ENCODE measurements at places on chromosomes 11 and 22. TPM values are rescaled to one million over a fixed set of nuclear protein-coding genes. Genes with fewer than 3 reads are reported as not detected.

LARGE2 gene
- 33.7 TPM for total RNA-seq

- no peak overlapping the region for H3K4me3 ChIP-seq
- peaks cover 18% of the 10 kb centered on the region for H3K36me3 ChIP-seq
- H3K27ac ChIP-seq, result no peak overlapping the region
- H3K4me1 ChIP-seq, result peaks cover 37% of the 10 kb centered on the region
- no peak for DNase-seq
These were observed 36.4 kb downstream of the PITPNB start for GRCh38 chr22:27882507-27883290.

- H3K36me3 ChIP-seq, result no peaks in the 10 kb centered on the region
- no peak overlapping the region for H3K4me3 ChIP-seq
- no peak overlapping the region for H3K27ac ChIP-seq
These were observed 423.3 kb upstream of the CCDC90B start for GRCh38 chr11:83709434-83709833.

DNA sequence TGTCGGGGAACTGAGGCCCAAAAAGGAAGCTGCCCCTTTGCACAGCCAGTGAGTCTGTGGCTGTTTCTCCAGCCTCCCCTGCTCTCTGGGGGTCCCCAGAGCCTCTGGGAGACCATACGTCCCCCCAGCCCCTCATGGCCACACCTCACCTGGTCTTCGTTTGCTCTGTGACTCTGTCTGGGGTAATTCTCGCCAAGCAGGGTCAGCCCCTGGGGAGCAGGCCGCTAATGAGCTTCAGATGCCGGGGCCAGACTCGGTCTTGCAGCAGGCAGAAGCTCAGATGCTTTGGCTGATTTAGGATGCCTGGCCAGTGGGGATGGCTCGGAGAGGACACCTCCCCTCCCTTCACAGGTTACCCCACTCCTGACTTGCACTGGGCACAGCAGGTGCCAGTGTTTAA, 24.1 kb upstream of the WNT11 start:
- peaks cover 14% of the 10 kb centered on the region for H3K4me1 ChIP-seq
- no peaks in the 10 kb centered on the region for H3K36me3 ChIP-seq
- no peak overlapping the region for H3K27ac ChIP-seq
- H3K27me3 ChIP-seq, result no peaks in the 10 kb centered on the region
- no peak overlapping the region for H3K4me3 ChIP-seq

- peak overlapping the region; percentile 69 for H3K4me3 ChIP-seq
- peaks cover 17% of the 10 kb centered on the region for H3K36me3 ChIP-seq
- H3K4me1 ChIP-seq, result peaks cover 31% of the 10 kb centered on the region
- no peak for DNase-seq
- H3K27me3 ChIP-seq, result no peaks in the 10 kb centered on the region
- H3K27ac ChIP-seq, result no peak overlapping the region
These were observed 807 bp downstream of the TRIM3 start for GRCh38 chr11:6472934-6473333.

DNA sequence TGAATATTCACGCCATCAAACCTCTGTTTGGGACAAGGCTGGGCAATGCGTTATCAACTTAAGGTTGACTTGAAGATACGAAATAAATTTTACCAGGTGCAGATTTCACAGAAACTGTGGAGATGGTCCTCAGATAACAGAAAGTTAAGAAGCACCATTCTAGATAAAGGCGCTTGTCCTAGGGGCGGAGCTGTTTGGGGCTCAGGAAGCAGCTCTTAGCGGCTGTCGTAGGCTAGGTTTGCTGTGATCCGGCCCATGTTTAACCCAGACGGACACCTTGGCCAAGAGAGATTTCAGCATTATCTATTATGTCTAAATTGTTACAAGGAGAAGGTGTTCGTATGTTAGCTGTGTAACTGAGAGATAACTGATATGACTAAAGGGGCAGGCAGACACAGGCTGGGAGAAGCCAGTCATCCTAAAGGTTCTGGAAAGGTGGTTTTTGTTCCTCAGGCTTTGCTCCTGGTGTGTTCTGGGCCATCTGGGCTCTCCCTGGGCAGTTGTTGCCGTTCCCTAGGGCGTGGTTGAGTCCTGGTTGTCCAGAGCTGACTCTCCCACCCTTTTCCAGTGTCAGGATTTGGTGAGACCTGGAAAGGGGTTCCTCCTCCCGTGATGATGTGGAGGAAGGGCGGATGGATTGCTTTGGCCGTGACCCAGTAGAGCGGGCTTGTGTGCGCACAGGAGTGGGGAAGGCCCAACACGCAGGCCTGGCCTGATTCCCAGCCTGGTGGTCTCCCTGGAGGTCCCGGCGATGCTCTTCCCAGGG, 25.8 kb downstream of the TPCN2 start:
- H3K36me3 ChIP-seq, result peaks cover 55% of the 10 kb centered on the region
- H3K27ac ChIP-seq, result peak overlapping the region; percentile 46
- H3K27me3 ChIP-seq, result no peaks in the 10 kb centered on the region

DNA sequence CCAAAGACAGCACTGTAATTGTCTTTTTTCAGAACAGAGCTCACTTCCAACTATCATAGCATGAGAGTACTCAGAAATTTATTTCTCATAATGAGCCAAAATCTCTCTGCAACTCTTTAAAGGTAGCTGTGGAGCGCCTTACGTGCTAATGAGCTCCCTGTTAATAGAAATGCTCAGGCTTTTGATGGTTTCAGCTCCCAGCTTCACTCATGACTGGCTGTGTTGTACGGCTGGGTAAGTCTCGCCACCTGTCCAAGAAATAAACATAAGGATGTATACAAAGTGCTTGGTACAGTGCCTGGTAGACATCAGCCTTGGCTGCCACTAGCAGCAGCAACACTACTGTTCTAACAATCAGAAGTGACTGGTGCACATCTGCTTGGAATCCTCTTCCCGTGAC, 109.4 kb downstream of the LDLRAD3 start:
- no peaks in the 10 kb centered on the region for H3K27me3 ChIP-seq
- H3K27ac ChIP-seq, result no peak overlapping the region
- no peak for DNase-seq
- H3K4me1 ChIP-seq, result no peaks in the 10 kb centered on the region

CSNK2A3 gene
- 1.5 TPM for total RNA-seq

APBB1 gene
- total RNA-seq, result 18.3 TPM

DNA sequence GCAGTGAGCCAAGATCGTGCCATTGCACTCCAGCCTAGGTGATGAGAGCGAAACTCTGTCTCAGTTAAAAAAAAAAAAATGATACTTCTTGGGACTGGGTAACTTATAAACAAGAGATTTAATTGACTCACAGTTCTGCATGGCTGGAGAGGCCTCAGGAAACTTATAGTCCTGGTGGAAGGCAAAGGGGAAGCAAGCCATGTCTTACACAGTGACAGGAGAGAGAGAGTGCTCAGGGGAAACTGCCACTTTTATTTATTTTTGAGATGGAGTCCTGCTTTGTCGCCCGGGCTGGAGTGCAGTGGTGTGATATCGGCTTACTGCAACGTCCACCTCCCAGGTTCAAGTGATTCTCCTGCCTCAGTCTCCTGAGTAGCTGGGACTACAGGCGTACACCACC, 8.2 kb downstream of the SDF2L1 start:
- H3K4me3 ChIP-seq, result no peak overlapping the region
- peaks cover 21% of the 10 kb centered on the region for H3K4me1 ChIP-seq
- peaks cover 1% of the 10 kb centered on the region for H3K36me3 ChIP-seq

GRCh38 chr11:65540290-65541092, 15.6 kb downstream of the SCYL1 start:
- H3K27ac ChIP-seq, result peak overlapping the region; percentile 95
- H3K4me3 ChIP-seq, result peak overlapping the region; percentile 61
- H3K4me1 ChIP-seq, result peaks cover 33% of the 10 kb centered on the region
- H3K36me3 ChIP-seq, result peaks cover 35% of the 10 kb centered on the region

FREY1 gene
- total RNA-seq, result not detected

CLMP gene
- 26.9 TPM for total RNA-seq

GRCh38 chr11:27087432-27087831, 46.8 kb downstream of the BBOX1 start:
- DNase-seq, result no peak
- peak overlapping the region; percentile 45 for H3K27ac ChIP-seq
- H3K4me3 ChIP-seq, result no peak overlapping the region
- peaks cover 40% of the 10 kb centered on the region for H3K4me1 ChIP-seq
- no peaks in the 10 kb centered on the region for H3K36me3 ChIP-seq
- H3K27me3 ChIP-seq, result no peaks in the 10 kb centered on the region

DNA sequence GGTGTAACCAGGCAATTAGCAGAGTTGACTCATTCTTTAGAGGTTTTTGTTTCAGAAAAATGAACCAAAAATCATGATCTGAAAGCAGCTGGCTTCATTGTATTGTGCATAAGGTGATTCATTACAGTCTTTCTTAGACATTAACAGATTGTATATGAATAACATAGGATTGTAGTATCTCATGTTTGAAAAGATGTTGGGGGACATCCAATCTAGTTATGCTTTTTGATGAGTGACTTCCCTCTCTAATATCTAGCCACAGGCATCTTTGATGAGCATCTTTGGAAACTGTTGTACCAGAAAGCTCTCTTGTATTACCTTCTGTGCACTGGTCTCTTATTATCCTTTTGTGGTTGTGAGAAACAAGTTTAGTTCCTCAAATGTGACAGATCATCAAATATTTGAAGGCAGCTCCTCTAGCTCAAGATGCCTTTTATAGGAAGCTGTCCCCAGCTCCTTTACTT, 8.3 kb downstream of the GRK3 start:
- no peak for DNase-seq
- no peak overlapping the region for H3K27ac ChIP-seq
- no peaks in the 10 kb centered on the region for H3K27me3 ChIP-seq
- no peaks in the 10 kb centered on the region for H3K36me3 ChIP-seq
- H3K4me3 ChIP-seq, result no peak overlapping the region

CCDC134 gene
- 22.0 TPM for total RNA-seq

SHANK2 gene
- 13.9 TPM for total RNA-seq

GRCh38 chr11:60396799-60397198, 540 bp downstream of the MS4A14 start:
- no peaks in the 10 kb centered on the region for H3K36me3 ChIP-seq
- H3K4me1 ChIP-seq, result no peaks in the 10 kb centered on the region
- no peak overlapping the region for H3K27ac ChIP-seq
- no peaks in the 10 kb centered on the region for H3K27me3 ChIP-seq
- no peak overlapping the region for H3K4me3 ChIP-seq

- no peak overlapping the region for H3K4me3 ChIP-seq
- no peaks in the 10 kb centered on the region for H3K36me3 ChIP-seq
- no peaks in the 10 kb centered on the region for H3K27me3 ChIP-seq
- peaks cover 4% of the 10 kb centered on the region for H3K4me1 ChIP-seq
- H3K27ac ChIP-seq, result no peak overlapping the region
These were observed 39.0 kb downstream of the CWC15 start for GRCh38 chr11:94934362-94934761.

GRCh38 chr11:1882265-1883238, 9.1 kb downstream of the PRR33 start:
- peaks cover 42% of the 10 kb centered on the region for H3K36me3 ChIP-seq
- DNase-seq, result peak; percentile 86
- H3K27ac ChIP-seq, result peak overlapping the region; percentile 90
- H3K4me3 ChIP-seq, result no peak overlapping the region

DNA sequence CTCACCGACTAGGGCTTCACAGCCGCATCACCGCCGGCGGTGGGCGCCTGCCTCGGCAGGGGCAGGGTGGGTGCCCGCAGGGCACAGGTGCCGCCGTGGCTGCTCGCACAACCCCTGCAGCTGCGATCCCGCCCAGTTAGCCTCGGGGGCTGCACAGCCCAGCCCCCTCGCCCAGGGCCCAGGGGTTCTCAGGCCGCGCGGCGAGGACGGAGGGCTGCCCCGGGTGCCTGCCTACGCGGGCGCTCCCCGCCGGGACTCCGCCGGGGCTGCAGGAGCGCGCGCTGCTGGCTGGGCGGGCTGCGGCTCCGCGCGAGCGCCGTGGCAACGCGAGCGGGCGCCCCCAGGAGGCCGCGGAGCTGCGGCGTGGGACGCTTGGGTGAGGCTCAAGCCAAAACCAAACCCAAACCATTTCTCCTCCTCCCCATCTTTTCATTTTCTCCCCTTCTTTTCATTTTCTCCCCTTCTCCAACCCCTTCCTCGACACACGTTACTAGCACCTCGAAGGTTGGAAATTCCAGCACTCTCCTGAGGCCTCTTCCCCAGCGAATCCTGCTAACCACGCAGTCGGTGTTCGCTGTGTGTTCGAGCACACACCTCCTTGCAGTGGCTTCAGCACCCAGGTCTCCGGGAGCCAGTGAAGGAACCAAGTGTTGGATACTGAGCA, at the start of gene MICAL3:
Gene MICAL3 (minus strand): TSS at position 286 of the 664 bp plus-strand sequence. CDS start 117,749 bp downstream, outside the sequence.
- DNase-seq, result peak; percentile 41
- no peaks in the 10 kb centered on the region for H3K27me3 ChIP-seq
- H3K27ac ChIP-seq, result peak within 1 kb of the TSS; percentile 81
- peak within 1 kb of the TSS; percentile 66 for H3K4me3 ChIP-seq
- no peaks in the 10 kb centered on the region for H3K36me3 ChIP-seq

DNA sequence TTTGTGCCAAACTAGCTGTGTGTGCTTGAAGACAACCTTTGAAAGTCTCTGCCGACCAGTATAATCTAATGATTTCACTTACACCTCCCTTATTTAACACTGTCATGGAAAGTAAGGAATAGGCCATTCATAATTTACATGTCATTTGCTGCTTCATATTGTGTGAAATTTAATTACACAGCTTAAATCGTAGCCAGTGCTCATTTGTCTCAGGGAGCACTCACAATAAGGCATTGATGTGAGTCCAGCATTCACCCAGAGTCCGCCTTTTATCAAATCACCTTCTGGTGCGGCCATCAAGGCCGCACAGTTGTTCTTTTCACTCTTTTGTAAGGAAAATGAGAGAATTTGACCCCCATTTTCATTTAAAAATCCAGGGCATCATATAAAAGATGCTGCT, 46.9 kb downstream of the PAX6 start:
- H3K4me1 ChIP-seq, result no peaks in the 10 kb centered on the region
- no peak overlapping the region for H3K27ac ChIP-seq
- no peaks in the 10 kb centered on the region for H3K36me3 ChIP-seq
- H3K27me3 ChIP-seq, result no peaks in the 10 kb centered on the region
- no peak for DNase-seq

DNA sequence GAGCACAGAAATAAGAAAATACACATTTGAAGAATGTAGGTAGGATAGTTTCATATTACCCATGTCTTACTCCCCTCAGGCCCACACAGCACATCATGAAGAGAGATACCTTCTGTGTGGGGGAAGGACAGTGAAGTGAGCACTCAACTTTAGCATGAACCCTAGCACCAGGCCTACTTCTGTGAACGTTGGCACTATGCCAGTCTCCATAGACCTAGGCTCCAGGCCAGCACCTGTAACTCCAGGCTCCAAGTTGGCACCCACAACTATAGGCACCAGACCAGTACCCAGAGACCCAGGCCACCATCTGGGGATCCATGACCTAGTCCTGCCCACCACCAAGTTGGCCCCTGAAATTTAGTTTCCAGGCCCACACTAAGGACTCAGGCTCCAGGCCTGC, 410.9 kb downstream of the INSC start:
- no peak overlapping the region for H3K4me3 ChIP-seq
- H3K4me1 ChIP-seq, result no peaks in the 10 kb centered on the region
- DNase-seq, result no peak
- no peaks in the 10 kb centered on the region for H3K27me3 ChIP-seq
- no peak overlapping the region for H3K27ac ChIP-seq
- H3K36me3 ChIP-seq, result no peaks in the 10 kb centered on the region

SPINDOC gene
- 9.4 TPM for total RNA-seq

GRCh38 chr11:83693306-83693992, 407.3 kb upstream of the CCDC90B start:
- no peak for DNase-seq
- no peaks in the 10 kb centered on the region for H3K27me3 ChIP-seq
- H3K4me3 ChIP-seq, result no peak overlapping the region
- no peaks in the 10 kb centered on the region for H3K36me3 ChIP-seq

WT1 gene
- total RNA-seq, result not detected

Data from suprapubic skin (tissue), 4 donors.